NCI-H2107 (cell line): ENCODE measurements at places on chromosomes 16 and 17.

- DNase-seq: no peak
These were observed 14.6 kb upstream of the CPPED1 start for GRCh38 chr16:12818326-12818725.

DNA sequence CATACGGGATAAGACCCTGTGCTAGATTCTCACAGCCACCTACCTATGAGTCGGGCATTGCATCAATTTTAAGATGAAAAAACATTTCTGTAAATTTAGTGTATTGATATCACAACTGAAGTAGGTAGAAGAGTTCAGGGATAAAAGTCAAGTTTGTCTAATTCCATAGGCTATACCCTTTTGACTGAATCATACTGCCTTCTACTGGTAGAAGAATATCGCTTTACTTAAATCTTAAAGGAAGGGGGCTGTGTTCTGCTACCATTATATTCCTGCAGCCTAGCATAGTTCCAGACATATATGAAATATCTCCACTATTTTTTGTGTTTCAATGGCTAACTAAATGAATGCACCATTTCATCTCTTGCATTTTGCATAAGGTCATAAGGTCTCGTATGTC, 1128.6 kb downstream of the CDH8 start:
- DNase-seq: no peak

DNA sequence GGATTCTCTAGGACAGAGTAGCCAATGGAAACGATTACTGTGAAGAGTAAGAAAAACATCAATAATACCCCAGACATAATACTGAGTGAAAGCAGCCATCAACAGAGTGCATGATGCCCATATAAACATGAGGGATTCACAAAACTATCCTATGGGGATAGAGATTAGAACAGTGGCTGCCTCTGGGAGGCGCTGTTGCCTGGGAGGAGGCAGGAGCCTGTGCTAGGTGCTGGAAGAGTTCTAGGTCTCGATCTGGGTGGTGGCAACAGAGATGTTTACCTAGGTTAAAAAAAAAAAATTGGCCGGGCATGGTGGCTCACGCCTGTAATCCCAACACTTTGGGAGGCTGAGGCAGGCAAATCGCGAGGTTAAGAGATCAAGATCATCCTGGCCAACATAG, 7.9 kb downstream of the FA2H start:
- no peak for DNase-seq

GRCh38 chr16:84161037-84161436, 15.9 kb downstream of the DNAAF1 start:
- DNase-seq: no peak

- DNase-seq: no peak
These were observed 15.6 kb upstream of the TMEM98 start for GRCh38 chr17:32912218-32912897.

- DNase-seq: no peak
These were observed 26.7 kb downstream of the DNASE1 start for GRCh38 chr16:3681206-3681605.

- DNase-seq: no peak
These were observed 16.4 kb downstream of the RAD51D start for GRCh38 chr17:35103271-35103670.

DNA sequence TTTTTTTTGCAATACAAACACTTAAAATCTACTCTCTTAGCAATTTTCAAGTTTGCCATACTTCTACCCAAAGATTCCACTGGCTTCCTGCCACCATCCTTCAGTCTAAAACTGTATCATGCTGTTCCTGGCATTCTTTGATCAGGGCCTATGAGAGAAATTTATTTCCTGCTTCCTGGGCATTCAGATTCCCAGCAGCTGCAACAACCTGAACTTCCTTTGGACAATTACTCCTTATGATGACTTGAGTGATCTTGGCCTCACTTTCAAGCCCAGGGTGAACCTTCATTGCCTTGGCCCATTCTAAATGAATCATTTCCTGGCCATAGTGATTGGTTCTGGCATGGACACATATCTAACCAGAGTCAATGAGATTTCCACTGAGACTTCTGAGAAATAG, 18.0 kb upstream of the MON1B start:
- no peak for DNase-seq

GRCh38 chr17:40515491-40516041, 14.1 kb upstream of the TNS4 start:
- no peak for DNase-seq

DNA sequence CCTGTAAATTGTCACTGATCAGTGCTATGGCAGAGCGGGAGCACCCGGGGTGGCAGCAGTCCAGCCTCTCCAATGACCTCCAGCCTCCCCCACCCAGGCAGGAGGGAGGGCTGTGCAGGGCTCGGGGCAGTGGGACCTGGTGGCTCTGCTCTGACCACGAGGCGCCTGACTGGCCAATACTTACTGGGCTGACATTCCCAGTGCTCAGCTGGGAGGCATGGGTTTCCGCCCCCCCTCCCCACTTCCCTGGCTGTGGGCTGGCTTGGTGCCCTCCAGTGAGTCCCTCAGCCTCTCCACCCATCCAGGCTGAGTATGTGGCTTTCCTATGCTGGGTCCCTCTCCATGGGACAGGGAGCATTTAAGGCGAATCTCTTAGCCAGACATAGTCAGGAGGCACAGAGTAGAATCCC, 2.7 kb downstream of the SOCS3 start:
- no peak for DNase-seq

DNA sequence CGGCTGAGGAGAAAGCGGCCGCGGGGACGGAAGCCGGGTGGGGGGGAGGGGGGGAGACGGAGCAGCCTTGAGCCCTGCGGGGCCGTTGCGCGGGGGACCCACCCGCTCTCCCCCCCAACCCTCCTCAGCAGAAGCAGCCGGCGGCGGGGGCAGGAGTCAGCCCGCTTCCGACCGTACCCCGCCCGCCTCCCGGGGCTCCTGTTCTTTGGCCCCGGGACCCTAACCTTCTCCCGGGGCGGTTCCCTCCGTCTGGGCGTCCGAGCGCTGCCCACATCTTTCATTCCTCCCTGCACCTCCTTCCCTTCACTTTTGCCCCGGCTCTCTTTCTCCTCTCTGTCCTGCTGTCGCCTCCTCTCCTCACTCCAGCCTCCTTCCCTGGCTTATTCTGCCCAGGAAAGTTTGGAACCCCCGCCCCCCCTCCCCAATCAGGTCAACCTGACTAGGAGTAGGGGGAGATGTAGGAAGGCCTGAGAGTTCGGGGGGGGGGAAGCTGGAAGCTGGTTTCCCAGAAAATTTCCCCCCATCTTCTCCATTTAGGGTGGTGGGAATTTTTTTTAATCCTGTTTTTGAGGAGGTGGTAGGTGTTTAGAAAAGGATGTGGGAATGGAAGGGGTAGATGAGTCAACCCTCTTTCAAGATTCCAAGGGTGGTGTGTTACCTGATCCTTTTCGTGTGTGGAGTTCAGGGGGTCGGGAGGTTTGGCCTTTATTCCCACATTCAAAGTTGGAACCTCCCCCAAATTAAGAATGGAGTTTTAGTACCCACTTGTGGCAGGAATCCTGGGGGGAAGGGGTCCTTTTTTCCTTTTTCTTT, 427 bp upstream of the NLK start:
- DNase-seq: no peak

GRCh38 chr17:75697651-75698291, 23.5 kb upstream of the ITGB4 start:
- no peak for DNase-seq

- no peak for DNase-seq
These were observed 251.5 kb downstream of the KATNIP start for GRCh38 chr16:27801289-27801945.

- DNase-seq: no peak
These were observed 54.6 kb downstream of the MARCHF10 start for GRCh38 chr17:62753562-62753961.

GRCh38 chr17:55811536-55811935, 60.7 kb downstream of the PCTP start:
- DNase-seq: no peak

DNA sequence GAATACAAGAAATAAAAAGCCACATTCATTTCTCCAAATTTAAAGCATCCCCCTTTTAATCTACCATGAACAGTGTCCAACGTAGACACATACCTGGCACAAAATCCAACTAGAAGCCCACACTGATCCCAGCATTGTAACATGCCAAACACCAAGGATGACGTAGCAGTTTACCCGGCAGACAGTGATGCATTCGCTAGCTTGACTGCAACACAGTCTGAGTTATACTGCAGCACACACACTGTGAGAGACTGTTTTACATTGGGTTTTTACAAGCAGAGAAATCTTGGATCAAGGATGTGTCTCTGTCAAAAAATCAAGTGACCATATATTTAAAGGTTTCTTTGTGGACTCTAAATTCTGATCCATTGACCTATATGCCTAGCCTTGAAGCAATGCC, 74.5 kb upstream of the C17orf78 start:
- DNase-seq: no peak

DNA sequence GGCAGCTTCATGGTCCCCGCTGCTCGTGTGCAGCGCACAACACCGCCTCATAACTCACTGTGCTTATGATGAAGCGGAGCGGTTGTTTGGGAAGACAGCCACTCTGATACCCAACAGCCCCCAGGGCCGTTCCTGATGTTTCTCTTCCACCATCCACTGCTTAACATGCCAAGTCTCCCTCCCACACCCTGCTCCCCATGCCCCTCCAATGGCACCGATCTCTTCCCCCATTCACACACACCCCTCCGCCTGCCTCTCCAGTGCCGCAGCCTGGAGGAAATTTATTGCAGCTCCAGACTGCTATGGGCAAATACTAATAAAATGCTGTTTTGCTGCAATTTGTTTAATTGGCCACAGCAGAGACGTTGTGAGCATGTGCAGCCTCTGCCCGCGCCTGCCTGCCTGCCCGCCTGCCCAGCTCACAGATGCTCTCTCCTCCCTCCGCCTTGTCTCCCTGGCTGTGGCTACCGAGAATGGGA, 80.3 kb upstream of the LHX1 start:
- DNase-seq: no peak

DNA sequence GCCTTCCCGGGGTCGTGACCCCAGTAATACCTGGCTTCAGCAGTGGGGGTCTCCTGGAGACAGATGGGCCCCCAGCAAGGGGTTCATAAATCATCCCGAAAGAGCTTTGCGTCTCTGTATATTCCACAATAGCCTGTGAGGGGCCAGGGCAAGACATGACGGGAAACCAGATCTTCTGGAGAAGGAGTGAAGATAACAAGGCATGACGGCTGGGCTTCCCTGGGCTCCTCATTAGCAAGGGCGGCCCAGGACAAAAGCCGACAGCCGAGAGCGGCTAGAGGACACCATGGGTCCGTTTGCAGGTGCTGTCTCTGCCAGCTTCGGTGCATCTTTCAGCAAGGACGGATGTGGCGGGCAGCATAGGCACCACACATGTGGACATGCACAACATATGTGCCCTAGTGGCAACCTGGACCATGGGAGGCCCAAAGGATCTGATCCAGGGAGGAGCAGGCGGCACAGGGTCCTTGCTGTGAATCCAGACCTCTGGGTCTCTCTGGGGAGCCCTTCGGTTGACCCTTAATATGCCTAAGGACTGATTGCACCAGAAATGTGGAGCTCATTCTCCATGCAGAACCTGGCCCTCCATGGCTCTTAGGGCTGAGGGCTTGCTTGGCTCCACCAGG, 136.9 kb upstream of the FOXF1 start:
- no peak for DNase-seq

GRCh38 chr17:81082177-81083073, 47.5 kb downstream of the BAIAP2 start:
- no peak for DNase-seq

DNA sequence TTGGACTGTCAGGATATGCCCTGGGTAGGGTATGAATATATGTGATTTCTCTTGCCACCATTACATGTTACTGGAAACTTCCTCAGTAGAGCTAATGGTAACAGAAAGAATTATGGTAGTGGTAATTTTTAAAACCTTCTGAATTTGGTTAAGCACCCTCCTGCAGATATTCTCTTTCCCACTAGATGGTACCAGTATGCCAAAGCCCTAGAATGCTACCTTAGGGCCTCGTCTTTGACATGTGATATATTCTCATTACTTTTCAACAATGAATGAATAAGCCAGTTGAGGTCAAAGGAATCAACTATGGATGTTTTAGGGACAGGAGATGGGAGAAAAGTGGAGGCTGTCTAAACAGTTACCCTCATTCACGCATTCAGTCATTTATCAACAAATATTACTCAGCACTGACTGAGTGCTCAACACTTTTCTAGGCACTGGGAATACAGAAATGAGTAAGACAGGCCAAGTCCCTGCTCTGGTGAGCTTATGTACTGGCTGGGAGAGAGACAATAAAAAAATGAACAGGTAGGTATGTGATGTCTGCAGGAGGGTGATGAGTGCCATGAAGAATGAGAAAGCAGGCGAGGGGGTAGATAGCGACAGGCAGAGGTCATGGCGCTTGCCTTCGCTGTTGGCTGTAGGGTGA, 14.7 kb downstream of the CDH13 start:
- DNase-seq: no peak

- DNase-seq: no peak
These were observed 141.4 kb downstream of the TMEM132E start for GRCh38 chr17:34720760-34721159.

DNA sequence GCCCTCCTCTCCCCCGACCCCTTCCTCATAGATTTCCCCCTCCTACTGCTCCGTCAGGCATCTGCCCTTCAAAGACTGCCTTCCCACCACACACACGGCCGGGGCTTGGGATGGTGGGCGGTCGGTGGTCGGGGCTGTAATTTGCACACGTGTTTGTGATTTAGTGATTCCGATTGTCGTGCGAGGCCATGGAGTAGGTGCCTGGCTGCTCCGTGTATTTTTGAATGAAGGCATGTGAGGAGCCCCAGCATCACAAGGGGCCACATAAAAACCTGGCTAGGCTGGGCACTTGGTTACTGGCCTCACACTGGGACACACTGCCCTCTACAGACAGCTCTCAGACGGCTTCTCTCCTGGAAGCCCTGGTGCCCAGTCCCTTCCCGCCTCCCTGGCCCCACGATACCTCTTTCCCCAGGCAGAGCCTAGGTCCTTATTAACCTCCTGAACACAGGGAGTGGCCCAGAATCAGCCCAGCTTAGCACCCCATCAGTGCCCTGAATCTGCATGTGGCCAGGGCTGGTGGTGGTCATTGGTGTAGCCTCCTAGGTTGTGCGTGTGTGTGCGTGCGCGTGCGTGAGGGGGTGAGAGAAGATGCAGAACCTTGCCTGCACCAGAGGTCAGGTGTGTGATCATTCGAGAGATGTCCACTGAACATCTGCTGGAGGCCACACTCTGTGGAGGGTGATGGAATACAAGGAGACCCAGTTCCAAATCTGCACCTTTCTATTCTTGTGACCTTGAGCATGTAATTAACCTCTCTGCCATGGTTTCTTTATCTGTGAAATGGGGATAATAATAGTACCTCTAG, 1.3 kb upstream of the SOCS1 start:
- peak; percentile 73 for DNase-seq
